NCI-H774 (cell line): ENCODE measurements at places on chromosomes 16 and 17.

DNA sequence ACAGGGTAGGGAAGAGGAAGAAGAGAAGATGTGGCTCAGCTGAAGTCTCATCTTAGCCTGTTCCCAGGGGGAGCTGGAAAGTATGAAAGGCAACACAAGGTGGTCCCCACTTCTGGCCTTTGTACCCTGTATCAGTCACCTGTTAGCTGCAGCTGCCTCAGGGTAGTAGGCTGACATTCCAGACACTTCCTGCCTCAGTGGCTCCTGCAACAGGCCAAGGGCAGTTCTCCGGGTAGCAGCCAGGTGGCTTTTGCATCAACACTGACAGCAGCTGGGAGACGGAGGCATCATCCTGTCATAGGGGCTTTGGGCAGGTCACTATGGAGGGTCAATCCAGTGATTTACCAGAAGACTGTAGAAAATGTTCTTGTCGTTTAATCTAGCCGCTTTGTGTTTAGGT is 124.0 kb downstream of the RGS9 start:
- DNase-seq: no peak

- no peak for DNase-seq
Observed at GRCh38 chr17:14211246-14211645, 25.4 kb downstream of the CDRT15 start.

GRCh38 chr16:12951392-12951791 is 50.0 kb downstream of the SHISA9 start:
- DNase-seq: no peak

GRCh38 chr17:70622368-70623260 is 453.3 kb downstream of the KCNJ2 start:
- peak; percentile 58 for DNase-seq

- DNase-seq: no peak
Observed at GRCh38 chr17:73969956-73970355, 233.5 kb upstream of the RPL38 start.

GRCh38 chr17:58005728-58006559 is 1.1 kb downstream of the SRSF1 start:
- no peak for DNase-seq

GRCh38 chr16:68310437-68310773 is 341 bp downstream of the SLC7A6OS start:
- DNase-seq: no peak
